CD8-positive, alpha-beta memory T cell (primary cell): ENCODE measurements at places on chromosomes 5 and 9.

GRCh38 chr5:160129841-160130240 is 10.6 kb upstream of the PWWP2A start:
- DNase-seq = no peak

- DNase-seq = no peak
Observed at GRCh38 chr5:119078071-119078846, 7.4 kb downstream of the DMXL1 start.

DNA sequence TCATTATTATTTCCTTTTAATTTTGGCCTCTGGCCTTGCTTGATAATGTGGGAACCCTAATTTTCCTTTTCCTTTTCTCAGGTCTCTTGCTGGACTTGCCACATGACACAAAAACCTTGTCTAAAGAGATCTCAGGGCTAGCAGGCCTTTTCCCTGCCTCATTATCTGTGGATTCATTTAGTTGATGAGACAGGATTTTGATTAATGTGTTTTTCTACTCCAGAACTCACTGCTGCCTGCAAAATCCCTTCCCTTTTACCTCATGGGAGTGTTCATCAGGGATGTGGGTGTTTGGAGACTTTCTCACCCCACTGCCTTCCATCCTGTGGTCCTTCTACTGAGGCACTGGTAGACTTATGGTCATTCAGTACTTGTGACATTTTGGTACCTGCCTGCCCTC is 56.2 kb upstream of the MAMDC2 start:
- DNase-seq = no peak

- DNase-seq = peak; percentile 2
Observed at GRCh38 chr9:21154018-21154608, 12.3 kb downstream of the IFNA21 start.

- DNase-seq = peak; percentile 18
Observed at GRCh38 chr9:128818839-128819715, 777 bp downstream of the ENDOG start.

DNA sequence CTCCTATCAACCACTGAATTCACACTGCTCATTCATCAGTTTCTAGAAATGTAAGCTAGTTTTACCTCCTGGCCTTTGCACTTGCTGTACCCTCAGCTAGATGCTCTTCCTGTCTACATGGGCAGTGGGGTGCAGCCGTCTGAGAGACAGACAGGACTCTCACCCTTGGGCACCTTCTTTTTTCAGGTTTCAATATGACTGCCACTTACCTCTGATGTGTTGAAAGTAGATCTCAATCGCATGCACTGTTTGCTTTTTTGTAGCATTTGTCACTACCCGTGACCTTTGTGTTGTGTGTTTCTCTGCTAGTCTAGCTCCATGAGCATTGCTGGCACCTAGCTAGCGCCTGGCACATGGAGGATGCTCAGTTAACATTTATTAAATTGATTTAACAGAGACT is 403.1 kb upstream of the TRPC7 start:
- DNase-seq = no peak

GRCh38 chr5:177316005-177316404 is 4.3 kb upstream of the MXD3 start:
- no peak for DNase-seq

DNA sequence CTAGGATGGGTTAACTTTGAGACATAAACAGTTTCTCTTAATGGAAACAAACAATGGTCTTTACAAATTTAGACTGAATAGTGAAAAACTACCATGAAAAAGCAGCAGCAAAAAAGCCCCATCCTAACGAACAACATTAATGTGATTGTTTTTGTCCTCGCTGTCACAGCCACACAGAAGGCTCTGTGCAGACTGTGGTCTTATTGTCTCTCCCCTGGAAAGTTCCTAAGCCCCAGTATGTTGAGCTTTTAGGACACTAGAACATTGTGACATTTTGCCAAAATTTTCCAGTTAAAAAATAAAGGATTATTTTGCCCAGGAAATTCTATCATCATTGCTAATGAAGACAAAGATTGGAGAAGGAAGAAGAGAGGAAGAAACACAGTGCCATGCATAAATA is 12.6 kb upstream of the SOWAHA start:
- no peak for DNase-seq

DNA sequence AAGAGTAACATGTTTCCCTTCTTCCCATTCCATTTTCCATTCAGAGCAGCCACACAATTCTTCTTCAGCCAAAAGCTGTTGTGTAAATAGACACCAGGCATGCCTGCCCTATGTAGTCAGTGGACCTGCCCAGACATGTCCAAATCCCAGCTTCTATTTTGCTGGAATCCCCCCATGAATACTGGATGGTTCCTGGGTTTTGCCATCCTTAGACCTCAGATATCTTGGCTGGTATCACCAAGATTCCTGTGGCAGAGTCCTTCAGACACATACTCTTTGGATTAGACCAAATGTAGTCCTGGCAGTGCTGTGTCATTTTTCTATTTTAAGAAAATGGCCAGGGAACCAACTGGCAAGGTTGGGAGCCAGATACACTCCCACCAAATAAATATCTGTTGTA is 10.3 kb downstream of the FST start:
- no peak for DNase-seq

DNA sequence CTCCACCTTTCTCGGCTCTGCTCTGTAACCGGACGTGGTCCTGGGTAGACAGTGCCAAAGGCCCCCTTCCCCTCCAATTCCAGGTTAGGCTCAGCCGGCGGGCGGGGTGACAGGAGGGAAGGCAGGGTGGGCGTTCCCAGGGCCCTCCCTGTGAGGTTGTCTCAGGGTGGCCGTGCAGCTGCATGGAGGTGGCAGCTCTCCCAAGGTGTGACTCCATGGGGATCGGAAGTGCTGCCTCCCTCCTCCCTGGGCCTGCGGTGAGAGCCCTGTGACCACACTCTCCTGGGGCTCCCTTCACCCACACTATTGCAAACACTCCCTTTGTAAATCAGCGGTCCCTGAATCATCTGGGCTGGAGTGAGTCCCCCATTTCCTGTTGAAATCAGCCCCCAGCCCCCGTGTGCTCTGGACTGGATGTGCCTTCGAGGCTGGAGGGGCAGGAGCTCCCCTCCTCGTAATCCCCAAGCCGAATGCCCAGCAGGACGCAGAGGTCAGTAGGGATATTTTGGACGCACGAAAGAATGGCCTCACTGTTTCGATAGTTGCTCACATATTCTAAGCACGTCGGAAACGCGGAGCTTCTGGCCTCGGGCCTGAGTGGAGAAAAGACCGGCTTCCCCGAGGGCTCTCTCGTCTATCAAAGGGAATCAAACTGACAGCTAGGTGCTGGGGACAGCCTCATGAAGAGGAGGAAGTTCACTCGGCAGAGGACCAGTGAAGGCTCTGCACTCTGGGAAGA is 107.6 kb upstream of the COL5A1 start:
- no peak for DNase-seq

DNA sequence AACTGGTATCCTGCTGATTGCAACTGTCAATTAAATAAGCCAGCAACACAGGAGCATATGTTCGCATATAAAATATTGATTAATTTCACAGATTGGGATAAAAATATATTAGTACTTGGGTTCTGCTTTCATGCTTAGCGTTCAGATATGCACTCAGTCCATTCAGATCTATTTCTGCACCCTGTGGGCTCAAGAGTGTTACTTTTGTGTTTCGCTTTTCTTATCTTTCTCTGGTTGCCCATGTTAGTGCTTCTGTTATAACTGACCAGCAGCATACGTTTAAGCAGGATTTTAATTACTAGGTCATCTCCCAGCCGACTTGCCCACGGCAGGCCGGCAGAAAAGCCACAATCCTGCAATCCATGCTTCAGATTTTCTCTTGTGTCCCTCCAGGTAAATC is 289.1 kb downstream of the EBF1 start:
- no peak for DNase-seq

DNA sequence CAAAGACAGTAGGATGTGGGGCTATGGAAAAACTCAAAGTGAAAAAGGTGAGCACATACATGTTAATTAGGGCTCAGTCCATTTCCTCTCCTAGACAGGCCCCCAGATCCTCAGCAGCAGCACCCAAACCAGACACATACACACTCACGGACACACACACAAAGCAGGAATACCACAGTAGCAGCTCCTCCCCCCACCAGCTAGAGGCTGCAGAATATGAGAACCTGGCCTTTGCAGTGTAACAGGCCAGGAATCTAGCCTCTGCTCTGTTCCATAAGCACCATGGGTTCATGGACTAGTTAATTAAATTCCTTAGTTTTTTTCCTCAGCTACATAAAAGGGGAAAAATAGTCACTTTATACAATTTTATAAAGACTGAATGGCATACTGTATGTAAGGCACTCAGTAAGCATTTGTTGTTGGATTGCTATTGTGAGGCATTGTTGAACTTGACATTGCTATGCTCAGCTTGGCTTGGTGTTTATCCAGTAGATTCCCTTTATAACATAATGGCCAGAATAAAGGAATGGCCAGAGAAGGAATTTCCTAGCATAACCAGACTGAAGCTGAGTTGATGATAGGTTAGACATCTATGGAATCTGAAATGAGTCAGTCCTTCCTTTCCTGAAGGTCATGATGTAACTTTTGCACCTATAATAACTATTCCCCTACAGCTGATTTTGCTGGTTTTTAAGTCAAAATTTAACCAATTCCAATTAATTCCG is 186.8 kb downstream of the SEMA5A start:
- no peak for DNase-seq

DNA sequence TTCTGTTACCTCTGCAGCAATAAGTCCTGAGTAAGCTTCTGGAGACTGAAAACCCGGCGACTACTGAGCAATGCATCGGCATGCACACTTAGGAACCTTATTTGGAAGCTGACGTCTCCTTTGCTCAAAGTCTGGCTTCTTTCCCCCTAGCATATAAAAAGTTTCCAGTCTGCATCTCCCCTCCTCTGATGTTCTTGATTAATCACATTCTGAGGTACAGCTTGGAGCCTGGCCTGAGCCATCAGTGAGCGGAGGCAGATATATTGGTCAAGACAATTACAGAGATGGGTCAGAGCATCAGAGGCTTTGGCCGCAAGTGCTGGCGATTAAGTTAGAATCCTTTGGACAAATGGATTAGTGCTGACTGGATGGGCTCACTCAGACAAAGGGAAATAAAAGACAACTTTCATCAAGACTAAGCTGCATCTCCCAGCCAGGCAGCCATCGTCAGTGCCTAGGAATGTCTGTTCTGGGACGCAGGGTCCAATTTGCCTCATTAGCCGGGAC is 140.7 kb downstream of the MTX3 start:
- DNase-seq = no peak

- no peak for DNase-seq
Observed at GRCh38 chr9:129125478-129125877, 14.3 kb downstream of the PTPA start.

- no peak for DNase-seq
Observed at GRCh38 chr5:150469718-150470469, 20.4 kb upstream of the RPS14 start.

- no peak for DNase-seq
Observed at GRCh38 chr5:33994845-33995244, 10.4 kb upstream of the SLC45A2 start.
